Stimulated activated naive CD4-positive, alpha-beta T cell (primary cell): ENCODE measurements at places on chromosomes 2 and 18.

GRCh38 chr2:109185821-109186570 is 57.0 kb downstream of the SH3RF3 start:
- no peak for DNase-seq

DNA sequence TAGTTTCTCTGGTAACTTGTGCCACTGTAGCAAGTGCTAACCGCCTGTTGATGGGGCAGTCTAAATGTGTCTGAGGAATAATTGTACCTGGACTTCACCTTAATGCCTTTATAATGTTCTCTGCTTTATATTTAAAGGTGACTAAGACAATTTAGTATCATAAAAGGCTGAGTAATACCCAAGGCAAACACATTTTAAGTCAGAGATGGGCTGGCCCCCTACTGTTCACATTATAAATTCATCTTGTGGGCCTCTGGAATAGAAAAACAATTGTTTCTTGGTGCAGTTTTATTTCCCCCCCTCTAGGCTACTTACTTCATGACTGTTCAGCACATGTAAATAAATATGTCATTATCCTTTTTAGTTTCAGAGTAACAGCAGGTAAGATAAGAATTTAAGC is 559.3 kb upstream of the PIK3C3 start:
- no peak for DNase-seq

DNA sequence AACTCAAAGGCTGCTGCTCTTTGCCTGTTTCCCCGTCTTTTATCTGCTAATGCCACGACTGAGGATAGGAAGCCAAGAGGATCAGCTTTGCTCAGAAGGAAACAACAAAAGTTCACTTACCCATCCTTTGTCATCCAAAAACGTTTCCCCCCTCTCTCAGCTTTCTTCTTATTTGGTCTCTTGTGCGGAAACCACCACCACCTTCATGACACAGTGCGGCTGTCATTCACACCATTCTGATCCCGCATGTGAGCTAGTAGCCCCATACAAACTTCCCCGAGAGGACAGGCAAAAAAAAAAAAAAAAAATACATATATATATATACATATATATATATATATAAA is 656 bp downstream of the LRRTM4 start:
- DNase-seq = no peak

DNA sequence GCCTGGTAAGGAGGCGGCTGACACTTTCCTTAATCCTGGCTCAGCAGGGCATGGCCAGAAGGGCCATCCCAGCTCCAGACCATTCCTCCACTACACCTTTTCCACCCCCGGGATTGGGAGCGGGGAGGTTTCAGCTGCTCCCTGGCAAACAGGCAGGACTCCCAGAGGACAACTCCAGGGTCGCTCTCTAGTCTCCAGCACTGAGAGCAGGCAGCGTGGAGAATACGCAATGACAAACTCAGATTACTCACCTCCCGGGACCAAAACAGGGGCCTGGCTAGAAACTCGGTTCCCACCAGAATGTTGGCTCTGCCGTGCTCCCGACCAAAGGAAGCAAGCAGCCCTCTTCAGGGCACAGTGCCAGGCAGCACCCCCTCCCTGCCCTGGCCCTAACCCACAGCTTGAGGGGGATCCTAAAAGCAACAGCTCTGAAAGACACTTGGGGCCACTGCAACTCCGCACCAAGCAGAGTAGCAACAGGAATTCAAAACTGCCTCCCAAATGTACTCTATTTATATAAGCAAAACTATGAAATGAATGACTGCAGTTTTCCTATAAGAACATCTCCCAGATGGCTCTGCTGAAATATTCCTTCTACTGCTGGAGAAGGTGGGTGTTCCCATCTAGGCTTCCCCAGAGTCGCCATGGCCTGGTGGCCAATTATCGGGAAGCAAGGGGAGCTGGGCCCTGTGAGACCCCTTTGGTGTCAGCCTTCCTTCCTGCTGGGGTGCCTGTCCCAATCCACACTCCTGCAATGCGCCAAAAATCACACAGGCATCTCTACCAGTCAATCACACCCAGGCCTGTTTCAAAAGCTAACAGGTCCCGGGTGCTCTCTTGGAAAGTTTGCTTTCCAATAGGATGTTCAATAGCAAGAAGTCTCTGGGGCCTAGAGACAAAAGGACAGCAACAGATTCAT is 61.2 kb upstream of the POMC start:
- no peak for DNase-seq

DNA sequence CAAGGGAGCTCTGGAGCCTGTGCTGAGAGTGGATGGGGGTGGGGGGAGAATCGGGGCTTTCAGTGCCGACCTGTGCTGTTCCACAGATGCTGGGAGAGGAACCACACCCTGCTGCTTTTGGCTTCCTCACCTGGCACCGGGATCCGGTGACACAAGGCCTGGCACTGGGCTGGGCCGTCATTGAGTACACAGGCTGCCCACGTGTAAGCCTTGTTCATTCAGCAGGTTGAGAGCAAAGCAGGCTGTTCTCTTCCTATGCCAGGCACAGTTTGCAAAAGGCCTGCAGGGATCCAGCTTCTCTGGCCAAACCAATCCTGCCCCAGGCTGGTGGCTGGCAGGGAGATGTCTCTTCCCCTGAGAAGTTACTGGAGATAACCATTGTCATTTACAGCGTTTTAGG is 17.1 kb downstream of the TRIB2 start:
- no peak for DNase-seq

- no peak for DNase-seq
Measured at GRCh38 chr2:172467382-172467781, 40.0 kb downstream of the ITGA6 start.

DNA sequence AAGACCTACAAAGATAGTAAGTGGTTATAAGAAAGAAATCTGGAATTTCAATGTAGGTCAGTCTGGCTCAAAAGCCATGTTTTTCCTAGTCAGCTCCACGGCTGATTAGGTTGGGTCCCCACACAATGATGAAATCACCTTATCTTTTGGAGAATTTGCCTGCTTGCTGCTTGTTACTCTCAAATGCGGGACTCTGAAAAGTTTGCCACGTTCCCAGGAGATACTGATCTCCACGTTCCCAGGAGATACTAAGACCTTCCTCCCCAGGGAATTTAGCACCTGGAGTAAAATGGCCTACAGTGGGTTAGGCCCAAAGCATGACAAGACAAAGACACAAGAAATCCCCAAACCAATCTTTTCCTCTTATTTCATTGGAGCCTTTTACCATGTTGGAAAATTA is 449.6 kb downstream of the TNS1 start:
- no peak for DNase-seq

DNA sequence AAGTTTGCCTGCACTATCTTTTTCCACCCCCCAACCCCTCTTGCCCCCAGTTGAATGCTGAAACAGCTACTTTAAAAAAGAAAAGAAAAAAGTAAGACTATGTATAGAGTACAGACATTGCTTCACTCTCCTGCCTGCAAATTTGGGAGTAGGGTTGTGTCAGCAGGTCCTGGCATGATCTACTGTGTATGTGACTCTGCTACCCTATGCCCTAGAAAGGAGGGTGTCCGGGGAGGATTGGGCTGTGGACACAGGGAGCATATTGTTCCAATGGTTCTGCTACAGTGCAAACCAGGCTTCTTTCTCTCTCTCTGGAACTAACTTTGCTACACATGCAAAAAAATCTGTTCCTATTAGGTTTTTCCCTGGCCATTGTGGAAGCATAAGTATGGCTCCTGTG is 9.9 kb upstream of the ZEB2 start:
- no peak for DNase-seq

DNA sequence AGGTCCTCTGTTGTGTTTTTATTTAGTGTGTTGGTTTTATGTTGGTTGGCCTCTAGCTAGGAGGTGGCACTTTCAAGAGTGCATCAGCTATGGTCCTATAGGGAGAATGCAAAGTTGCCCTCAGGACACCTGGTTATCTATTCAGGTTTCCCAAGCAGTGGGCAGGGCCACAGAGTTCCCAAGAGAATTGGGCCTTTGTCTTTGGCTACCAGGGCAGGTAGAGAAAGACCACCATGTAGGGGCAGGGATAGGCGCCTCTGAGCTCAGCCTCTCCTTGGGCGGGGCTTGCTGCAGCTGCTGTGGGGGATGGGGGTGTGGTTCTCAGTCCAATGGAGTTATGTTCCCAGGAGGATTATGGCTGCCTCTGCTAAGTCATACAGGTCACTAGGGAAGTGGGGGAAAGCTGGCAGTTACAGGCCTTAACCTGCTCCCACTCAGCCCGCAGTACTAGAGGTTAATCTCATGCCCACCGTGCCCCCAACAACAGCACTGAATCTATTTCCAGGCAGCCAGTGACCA is 26.0 kb downstream of the ABCB11 start:
- no peak for DNase-seq

- DNase-seq = no peak
Measured at GRCh38 chr2:186603286-186603685, 13.4 kb downstream of the ITGAV start.

GRCh38 chr2:147449323-147449991 is 395.4 kb upstream of the ACVR2A start:
- DNase-seq = peak; percentile 2

DNA sequence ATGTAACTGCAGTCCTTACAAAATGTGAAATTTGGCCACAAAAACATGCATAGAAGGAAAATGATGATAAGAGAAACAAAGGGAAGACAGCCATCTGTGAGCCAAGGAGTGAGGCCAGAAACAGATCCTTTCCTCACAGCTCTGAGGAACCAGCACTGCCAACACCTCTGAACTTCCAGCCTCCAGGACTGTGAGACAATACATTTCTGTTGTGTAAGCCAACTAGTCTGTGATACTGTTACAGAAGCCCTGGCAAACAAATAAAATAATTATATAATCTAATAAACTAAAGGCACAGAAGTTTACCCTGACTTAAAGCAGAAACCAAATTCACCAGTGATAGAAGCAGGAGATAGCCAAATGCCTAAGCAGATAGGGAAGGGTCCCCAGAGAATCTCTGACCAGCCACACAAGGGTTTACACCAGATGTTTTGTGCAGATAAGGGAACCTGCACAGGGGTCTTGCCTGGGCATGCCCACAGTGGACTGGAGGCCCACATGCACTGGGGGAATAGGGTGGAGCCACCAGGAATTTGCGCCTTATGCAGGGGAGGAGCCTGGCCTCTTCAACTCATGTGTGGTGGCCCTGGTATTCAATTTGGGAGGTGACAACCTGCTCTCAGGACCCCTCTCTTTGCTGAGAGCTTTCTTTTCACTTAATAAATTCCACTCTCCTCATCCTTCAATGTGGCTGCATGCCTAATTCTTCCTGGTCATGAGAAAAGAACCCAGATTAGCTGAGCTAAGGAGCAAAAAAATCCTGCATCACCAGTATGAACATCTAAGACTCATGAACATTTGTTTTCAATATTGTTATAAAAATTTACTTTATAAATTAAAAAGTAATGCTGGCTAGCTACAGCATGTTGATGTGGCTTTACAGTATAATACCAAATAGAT is 3.8 kb upstream of the GCC2 start:
- no peak for DNase-seq

DNA sequence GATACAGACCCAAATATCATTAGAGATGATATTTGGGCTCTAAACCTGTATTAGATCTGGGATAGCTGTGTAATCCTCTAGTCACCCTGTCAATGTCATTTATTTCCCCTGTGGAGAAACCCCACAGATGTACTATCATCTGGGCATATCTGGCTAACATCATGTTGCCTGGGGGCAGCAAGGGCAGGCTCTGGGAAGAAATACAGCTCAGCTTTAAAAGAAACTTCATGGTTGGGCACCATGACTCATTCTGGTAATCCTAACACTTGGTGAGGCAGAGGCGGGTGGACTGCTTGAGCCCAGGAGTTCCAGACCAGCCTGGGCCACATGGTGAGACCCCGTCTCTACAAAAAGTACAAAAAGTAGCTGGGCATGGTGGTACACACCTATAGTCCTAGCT is 282.5 kb downstream of the SLC8A1 start:
- DNase-seq = no peak

DNA sequence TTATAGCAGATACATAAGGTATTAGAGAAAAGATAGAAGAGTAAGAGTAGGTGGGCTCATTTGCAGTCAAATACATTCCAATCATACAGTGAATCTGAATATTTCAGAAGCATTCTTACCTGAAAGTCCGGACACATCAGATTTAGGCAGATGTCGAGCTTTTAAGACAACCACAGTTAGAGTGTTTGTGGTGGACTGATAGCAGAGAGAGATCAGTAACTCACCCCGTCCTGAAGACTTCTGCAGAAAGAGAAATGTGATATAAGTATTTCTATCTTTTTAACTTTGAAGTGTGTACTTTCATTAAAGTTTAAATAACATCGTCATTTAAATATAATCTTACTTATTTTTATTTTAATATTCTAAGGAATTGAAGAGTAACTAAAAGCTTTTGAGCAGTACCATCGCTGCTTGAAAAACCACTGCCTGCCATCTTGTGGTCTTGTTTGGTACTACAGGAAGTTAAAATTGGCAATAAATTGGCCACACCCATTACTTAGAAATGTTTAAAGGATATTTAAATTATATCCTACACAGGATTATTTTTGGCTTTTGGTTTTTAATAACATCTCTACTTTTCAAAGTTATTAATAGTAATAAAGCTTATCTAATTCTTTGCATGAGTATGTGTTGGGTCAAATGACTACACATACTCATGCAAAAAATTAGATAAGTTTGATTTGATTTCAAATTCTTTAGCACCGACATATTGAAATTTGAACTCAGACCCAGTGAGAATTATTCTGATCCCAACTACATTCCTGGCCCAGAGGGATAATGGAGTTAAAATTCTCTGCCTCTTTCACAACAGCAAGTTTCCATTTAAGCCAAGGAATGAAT is 5.5 kb downstream of the SYT4 start:
- no peak for DNase-seq

DNA sequence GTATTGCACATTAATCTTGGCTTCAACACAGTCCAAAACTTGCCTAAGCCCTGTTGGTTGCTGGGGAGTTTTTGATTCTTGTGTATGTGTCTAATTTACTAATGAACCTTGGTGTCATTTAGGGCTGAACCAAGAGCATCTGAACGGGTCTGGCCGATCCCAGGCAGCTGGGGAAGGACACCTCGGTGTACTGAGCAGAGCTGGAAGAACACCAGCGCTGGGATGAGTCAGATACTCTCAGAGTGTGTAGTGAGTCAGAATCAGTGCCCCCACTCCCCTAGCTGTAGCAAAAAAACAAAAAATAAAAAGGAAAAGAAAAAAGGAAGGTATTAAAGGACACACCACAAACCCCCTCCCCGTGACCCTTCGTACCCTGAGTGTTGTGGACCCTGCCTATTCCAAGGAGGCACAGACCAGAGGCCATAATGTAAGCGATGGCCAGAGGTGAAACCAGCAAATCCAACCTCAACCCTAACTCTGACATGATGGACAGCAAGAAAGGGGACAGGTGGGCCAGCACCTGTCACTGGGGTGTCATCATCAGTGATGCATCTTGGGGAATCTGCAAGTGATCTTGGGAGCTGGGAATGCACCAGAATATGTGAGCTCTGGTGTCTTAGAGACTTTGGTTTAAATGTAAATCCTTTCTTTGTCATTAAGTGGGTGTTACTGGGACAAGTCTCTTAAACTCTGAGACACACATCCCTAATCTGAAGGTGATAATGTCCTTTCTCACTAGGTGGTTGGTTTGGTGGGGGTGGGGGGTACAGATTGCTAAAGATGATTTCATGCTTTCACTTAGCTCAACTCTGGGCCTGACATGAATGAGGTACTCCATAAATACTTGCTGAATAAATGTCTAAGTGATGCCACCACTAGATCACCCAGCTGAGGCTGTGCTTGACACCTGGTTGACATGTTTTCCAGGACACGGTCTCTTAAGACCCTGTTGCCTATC is 34.2 kb upstream of the NCOA1 start:
- no peak for DNase-seq

- no peak for DNase-seq
Measured at GRCh38 chr2:187593697-187594096, 39.5 kb upstream of the TFPI start.
